ENCODE measurements at places on chromosomes 1 and 21. TPM values are rescaled to one million over a fixed set of nuclear protein-coding genes. Genes with fewer than 3 reads are reported as not detected.
A peak's percentile ranks its signal among the peaks of the same experiment; 100 is the strongest.

DNA sequence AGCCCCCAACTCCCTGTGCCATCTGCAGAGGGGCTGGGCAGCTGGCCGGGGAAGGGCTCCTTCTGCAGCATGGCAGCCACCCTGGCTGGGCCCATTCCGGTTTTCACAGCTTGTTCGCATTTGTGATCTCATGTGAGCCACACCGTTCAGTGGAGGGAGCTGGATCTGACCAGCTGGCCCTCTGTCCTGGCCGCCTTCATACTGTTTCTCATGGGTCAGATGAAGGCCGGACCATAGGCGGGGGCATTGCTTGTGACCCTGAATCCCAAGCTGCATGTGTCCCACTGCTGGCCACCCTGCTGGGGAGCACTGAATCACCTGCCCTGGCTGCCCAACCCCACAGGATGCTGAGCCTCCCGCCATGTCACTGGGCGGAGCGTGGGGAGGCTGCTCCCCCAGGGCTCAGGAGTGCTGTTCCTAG, 36.4 kb upstream of the PRSS38 start:
- no peak overlapping the region for H3K27ac ChIP-seq
- no peak overlapping the region for H3K4me3 ChIP-seq
- peaks cover 9% of the 10 kb centered on the region for H3K36me3 ChIP-seq
- no peak for DNase-seq
- H3K27me3 ChIP-seq: no peaks in the 10 kb centered on the region

PAQR6 gene
- total RNA-seq: 0.82 TPM

GRCh38 chr1:47561523-47562007, 123.7 kb downstream of the FOXD2 start:
- no peaks in the 10 kb centered on the region for H3K27me3 ChIP-seq
- peaks cover 21% of the 10 kb centered on the region for H3K4me1 ChIP-seq
- H3K27ac ChIP-seq: no peak overlapping the region
- no peak for DNase-seq

FH gene
- 211 TPM for total RNA-seq

CITED4 gene
- total RNA-seq: 5.8 TPM

RAD54L gene
- total RNA-seq: 30.0 TPM

GRCh38 chr21:25313829-25314228, 293.5 kb downstream of the MRPL39 start:
- H3K4me3 ChIP-seq: no peak overlapping the region
- H3K4me1 ChIP-seq: no peaks in the 10 kb centered on the region
- no peak for DNase-seq
- H3K27ac ChIP-seq: no peak overlapping the region
- no peaks in the 10 kb centered on the region for H3K36me3 ChIP-seq

- H3K27me3 ChIP-seq: no peaks in the 10 kb centered on the region
- H3K4me1 ChIP-seq: peaks cover 87% of the 10 kb centered on the region
- peak; percentile 41 for DNase-seq
- H3K4me3 ChIP-seq: peak overlapping the region; percentile 65
- H3K36me3 ChIP-seq: no peaks in the 10 kb centered on the region
- H3K27ac ChIP-seq: no peak overlapping the region
Measured at GRCh38 chr1:153536012-153536670, 350 bp upstream of the S100A6 start.

DNA sequence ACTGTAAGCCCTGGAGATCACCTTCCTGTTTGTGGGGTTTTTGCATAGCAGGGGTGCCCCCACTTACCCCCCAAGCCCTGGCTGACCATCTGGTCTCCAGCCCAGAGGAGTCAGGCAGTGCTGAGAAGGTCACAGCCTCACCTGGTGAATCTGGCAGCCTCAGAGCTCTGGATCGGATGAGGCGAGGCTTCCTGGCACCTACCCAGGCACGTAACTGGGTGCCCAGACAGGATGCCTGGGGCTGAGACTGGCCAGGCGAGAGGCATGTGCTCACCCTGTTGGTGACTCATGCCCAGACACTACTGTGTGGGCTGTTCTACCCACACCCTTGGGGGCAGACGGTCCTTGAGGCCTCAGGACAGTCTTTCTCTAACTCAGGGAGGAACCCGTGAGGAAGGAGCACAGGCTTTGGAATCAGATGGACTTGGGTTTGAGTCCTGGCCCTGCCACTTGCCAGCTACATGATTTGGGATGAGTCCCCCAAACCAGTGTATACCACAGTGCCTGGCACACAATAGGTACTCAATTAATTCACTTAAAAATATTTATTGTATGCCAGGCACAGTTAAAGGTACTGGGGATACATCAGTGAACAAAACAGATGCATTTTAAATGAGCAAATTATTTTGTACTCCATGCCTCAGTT, 15.1 kb upstream of the PADI3 start:
- peaks cover 3% of the 10 kb centered on the region for H3K27me3 ChIP-seq
- peaks cover 7% of the 10 kb centered on the region for H3K4me1 ChIP-seq
- no peaks in the 10 kb centered on the region for H3K36me3 ChIP-seq
- no peak overlapping the region for H3K27ac ChIP-seq
- H3K4me3 ChIP-seq: no peak overlapping the region

LCE2A gene
- total RNA-seq: not detected

DNA sequence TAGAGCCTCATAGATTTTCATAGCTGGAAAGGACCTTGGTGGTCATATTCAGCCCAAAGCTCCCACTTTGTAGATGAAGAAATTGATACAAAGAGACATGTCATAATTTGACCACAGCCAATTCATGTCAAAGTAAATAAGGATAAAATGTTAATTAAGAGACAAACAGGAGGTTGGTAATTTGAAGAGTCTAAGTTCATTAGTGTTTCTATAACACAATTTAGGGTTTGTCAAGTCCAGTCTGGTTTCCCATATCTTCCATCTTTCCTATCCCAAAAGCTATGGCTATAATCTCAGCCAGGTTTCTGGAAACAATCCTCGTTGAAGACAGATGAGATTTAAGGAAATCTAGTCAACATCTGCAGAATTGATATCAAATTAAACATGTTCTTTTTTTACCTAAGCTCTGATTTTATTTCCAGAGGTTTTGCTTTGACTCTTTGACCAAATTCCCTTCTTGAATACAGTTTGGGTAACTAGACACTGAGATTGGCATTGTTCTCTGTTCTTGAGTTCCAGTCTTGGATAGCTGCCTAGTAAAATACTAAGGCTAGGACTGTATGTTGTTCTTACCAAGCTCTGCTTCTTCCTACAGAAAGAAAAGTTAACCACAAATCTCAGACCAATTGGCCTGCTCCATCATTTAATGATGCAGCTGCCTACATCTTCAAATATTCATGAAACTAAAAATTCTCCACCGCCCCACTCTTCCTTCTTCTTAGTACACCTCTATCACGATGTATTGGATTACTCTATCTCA, 62.0 kb downstream of the SLC44A5 start:
- no peak overlapping the region for H3K4me3 ChIP-seq
- no peaks in the 10 kb centered on the region for H3K36me3 ChIP-seq
- no peaks in the 10 kb centered on the region for H3K27me3 ChIP-seq
- H3K27ac ChIP-seq: no peak overlapping the region
- no peaks in the 10 kb centered on the region for H3K4me1 ChIP-seq
- DNase-seq: no peak

- peak overlapping the region; percentile 75 for H3K27ac ChIP-seq
- H3K36me3 ChIP-seq: peaks cover 9% of the 10 kb centered on the region
- peak; percentile 9 for DNase-seq
- peak overlapping the region; percentile 84 for H3K4me3 ChIP-seq
- H3K27me3 ChIP-seq: no peaks in the 10 kb centered on the region
Measured at GRCh38 chr1:246566813-246567645, 773 bp downstream of the CNST start.

DNA sequence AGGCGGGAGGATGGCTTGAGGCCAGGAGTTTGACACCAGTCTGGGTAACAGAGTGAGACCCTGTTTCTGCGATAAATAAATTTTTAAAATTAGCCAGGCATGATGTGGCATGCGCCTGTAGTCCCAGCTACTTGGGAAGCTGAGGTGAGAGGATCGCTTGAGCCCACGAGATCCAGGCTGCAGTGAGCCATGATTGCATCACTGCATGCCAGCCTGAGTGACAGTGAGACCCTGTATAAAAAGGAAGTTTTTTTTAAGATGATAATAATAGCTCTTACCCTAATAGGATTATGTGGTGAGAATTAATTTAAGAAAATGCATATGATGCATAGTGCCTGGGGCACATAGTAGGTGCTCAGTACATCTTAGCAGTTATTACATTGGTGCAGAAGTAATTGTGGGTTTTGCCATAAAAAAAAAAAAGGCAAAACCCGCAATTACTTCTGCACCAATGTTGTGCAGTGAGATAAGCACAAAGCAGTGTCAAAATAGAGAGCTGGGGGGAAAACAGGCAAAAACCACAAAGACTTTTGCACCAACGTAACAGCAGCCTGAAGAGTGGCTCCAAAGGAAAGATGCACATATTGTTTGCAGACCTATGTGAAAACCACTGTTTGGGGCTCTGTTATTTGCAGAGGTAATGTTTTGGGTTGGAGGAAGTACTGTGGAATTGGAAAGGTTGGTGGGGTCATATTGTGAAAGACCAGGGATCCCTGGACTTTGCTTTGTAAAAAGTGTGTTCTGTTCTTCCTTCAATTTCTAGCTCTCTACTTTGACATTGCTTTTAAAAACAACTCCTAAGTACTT, 72.4 kb downstream of the PLXNA2 start:
- H3K27ac ChIP-seq: peak overlapping the region; percentile 74
- DNase-seq: peak; percentile 90
- H3K4me1 ChIP-seq: peaks cover 90% of the 10 kb centered on the region
- H3K4me3 ChIP-seq: no peak overlapping the region
- no peaks in the 10 kb centered on the region for H3K27me3 ChIP-seq

MAP3K7CL gene
- 0.15 TPM for total RNA-seq

- no peaks in the 10 kb centered on the region for H3K4me1 ChIP-seq
- no peak overlapping the region for H3K4me3 ChIP-seq
- H3K36me3 ChIP-seq: no peaks in the 10 kb centered on the region
Measured at GRCh38 chr1:56060906-56061305, 518.5 kb downstream of the PLPP3 start.

DNA sequence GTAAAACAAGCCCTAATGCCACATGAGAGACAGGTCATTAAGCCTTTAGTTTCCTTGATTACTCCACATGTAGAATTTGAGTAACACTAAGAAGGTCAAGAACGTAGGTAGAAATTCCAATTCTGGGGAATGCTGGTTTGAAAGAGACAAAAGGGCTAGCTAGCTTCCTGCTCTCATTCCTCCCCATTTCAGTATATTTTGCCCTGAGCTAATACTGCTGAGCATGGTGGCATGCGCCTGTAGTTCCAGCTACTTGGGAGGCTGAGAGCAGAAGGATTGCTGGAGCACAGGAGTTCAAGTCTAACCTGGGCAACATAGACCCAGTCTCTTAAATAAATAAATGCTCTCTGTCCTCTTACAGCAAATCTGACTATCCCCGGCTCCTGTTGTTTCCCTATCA, 12.8 kb downstream of the PRDX6 start:
- no peaks in the 10 kb centered on the region for H3K4me1 ChIP-seq
- H3K27ac ChIP-seq: no peak overlapping the region
- H3K36me3 ChIP-seq: peaks cover 41% of the 10 kb centered on the region
- H3K27me3 ChIP-seq: no peaks in the 10 kb centered on the region

GRCh38 chr1:247415423-247416361, at the start of gene NLRP3:
NLRP3 (plus strand) TSS chr1:247416173; CDS start chr1:247418801, 2,628 bp downstream.
- no peaks in the 10 kb centered on the region for H3K27me3 ChIP-seq
- peaks cover 10% of the 10 kb centered on the region for H3K4me1 ChIP-seq
- no peaks in the 10 kb centered on the region for H3K36me3 ChIP-seq
- DNase-seq: peak; percentile 5

- no peaks in the 10 kb centered on the region for H3K27me3 ChIP-seq
- no peak for DNase-seq
- no peaks in the 10 kb centered on the region for H3K36me3 ChIP-seq
- no peak overlapping the region for H3K4me3 ChIP-seq
- H3K4me1 ChIP-seq: no peaks in the 10 kb centered on the region
Measured at GRCh38 chr1:181334724-181335123, 148.6 kb upstream of the CACNA1E start.
